Bronchus fibroblast of lung (primary cell): ENCODE measurements at places on chromosomes 2 and 18. TPM values are rescaled to one million over a fixed set of nuclear protein-coding genes. Genes with fewer than 3 reads are reported as not detected.

RUFY4 gene
- not detected in 2 replicates for total RNA-seq

KCNJ3 gene
- total RNA-seq, result not detected in 2 replicates

PLB1 gene
- total RNA-seq, result 0.34 and 1.5 TPM in 2 replicates

SOCS6 gene
- total RNA-seq, result 10.4 and 14.1 TPM in 2 replicates

RND3 gene
- total RNA-seq, result 35.4 and 42.9 TPM in 2 replicates

CABYR gene
- total RNA-seq, result 6.7 and 7.6 TPM in 2 replicates

DYSF gene
- under 0.01 TPM in 1 of 2 replicates, not detected in the other for total RNA-seq

TGFA gene
- total RNA-seq, result not detected in 2 replicates

AGXT gene
- total RNA-seq, result 0.15 TPM in 1 of 2 replicates, not detected in the other

CD302 gene
- total RNA-seq, result 5.0 and 5.2 TPM in 2 replicates

MERTK gene
- total RNA-seq, result 0.74 and 2.4 TPM in 2 replicates

IHH gene
- total RNA-seq, result not detected in 2 replicates

BOLL gene
- not detected in 2 replicates for total RNA-seq

STPG4 gene
- total RNA-seq, result not detected in 2 replicates

GPR55 gene
- total RNA-seq, result under 0.01 TPM in 1 of 2 replicates, not detected in the other

BOK gene
- total RNA-seq, result 29.7 and 36.5 TPM in 2 replicates
